CD8-positive, alpha-beta T cell (primary cell): ENCODE measurements at places on chromosomes 6 and 20.
A peak's percentile ranks its signal among the peaks of the same experiment; 100 is the strongest.

- DNase-seq, result peak; percentile 62
These were observed 646 bp downstream of the RPS6KA2 start for GRCh38 chr6:166626177-166627032.

DNA sequence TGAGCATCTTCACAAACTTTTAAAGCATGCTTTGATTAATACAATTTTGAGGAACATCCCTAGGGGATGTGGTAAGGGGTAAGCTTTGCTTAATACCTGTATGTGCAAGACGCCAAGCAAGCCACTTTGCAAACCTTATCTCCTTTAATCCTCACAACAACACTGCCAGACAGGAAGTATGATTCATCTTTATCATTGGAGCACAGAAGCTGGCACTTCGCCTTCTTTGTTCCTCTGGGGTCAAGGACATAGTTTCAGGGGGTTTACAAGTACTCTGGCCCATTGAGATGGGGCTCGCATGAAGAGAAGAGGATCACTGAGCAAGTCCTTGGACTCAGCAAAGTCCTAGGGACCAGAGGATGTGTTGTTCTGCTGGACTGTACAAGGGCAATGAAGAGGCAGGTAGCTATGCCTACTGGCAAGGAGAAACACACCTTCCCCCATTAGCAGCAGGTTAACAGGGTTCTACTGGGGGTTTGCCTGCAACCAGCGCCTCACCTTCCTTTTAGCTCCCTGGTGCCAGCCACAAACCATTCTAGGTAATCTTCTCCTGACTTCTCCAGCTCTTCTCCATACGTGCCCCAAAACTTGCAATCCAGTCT is 8.8 kb downstream of the TMEM244 start:
- DNase-seq, result no peak

GRCh38 chr6:33604941-33605854 is 15.9 kb upstream of the ITPR3 start:
- DNase-seq, result no peak

- DNase-seq, result no peak
These were observed 63.9 kb downstream of the CHMP4B start for GRCh38 chr20:33875055-33875454.

DNA sequence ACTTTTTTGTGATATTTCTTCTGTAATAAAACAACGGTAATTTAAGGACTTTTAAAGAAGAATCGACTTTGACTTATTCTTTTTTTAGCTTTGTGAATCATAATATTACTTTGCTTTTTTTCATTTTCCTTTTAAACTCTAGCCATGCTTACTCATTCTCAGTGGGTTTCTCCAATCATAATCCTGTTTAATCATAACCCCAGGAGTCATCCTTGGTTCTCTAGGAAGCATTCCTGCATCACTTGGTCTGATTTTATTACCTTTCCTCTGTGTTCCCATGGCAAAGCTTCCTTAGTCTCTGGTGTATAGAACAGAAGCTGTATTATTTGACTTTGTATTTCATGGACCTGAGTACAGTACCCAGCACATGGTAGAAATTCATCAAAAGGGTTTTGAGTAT is 223.5 kb downstream of the CDKAL1 start:
- no peak for DNase-seq

DNA sequence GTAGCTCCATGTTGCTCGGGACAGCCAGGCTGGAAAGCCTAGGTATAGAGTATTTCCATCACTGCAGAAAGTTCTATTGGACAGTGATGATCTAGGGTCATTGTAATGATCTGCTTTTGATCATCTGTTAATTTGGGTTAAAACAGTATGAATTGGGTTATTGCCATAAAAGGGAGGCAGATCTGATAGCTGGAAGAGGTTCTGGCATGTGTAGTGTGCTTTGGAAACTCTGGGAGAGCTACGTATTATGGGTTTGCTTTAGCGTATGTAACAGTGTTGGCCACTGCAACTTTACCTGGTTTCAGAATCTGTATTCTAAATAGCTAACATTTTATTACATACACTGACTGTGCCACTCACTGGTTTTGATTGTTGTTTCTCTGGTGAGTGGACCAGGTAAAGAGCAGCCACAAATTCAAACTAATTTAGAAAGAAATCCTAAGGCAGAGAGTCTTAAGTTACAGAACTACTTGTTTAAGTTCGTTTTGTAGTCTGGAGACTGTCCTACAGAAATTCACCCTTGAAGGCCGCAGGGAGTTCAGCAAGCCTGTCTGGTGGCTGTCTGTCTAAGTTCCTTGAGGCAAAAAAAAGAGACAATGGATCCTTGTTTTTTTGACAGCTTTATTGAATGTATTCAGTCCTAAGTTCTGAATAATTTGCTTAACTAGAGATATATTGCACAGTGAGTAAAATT is 300.3 kb downstream of the PRL start:
- no peak for DNase-seq
